ENCODE measurements at places on chromosomes 1 and 21. TPM values are rescaled to one million over a fixed set of nuclear protein-coding genes. Genes with fewer than 3 reads are reported as not detected.

The FCRLB gene
- polyA plus RNA-seq, result 0.30 TPM

- no peak for DNase-seq
Observed at GRCh38 chr1:52769346-52770033, 43.2 kb downstream of the ZYG11B start.

DNA sequence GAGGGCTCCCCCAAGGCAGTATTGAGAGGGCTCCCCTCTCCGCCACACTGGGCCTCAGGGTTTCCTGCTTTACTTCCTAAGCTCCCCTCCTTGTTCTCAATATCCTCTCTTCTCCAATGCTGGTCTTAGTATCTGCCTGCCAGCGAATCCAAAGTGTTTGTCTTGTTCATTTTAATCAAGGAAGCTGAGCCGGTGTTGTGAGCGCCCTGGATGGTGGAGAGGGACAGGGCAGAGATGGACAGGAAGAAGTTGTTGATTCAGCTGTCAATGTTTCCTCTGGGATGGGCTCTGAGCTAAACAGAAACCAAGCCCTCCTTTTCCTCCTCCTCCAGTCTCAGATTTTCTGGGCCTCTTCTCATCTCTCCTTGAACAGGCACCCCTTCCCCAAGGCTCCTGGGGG, 5.4 kb downstream of the OLFML3 start:
- DNase-seq, result no peak

DNA sequence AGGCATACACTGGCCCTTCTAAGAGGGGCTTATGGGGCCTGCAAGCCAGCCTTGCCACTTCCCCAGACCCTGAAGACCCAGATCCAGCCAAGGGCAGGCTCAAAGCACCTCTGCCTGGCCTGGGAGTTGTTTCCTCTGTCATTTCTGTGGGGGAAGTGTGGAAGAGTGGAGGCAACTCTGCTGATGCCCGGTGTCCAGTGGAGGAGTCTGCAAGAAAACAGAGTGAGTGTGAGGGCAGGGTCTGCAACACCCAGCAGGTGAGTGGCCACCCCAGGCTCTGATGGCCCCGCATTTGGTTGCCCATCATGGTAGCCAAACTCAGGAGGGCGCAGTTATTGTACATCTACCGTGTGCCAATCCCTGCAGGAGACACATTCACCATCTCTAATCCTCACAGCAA, 8.4 kb downstream of the CLEC20A start:
- DNase-seq, result no peak

DNA sequence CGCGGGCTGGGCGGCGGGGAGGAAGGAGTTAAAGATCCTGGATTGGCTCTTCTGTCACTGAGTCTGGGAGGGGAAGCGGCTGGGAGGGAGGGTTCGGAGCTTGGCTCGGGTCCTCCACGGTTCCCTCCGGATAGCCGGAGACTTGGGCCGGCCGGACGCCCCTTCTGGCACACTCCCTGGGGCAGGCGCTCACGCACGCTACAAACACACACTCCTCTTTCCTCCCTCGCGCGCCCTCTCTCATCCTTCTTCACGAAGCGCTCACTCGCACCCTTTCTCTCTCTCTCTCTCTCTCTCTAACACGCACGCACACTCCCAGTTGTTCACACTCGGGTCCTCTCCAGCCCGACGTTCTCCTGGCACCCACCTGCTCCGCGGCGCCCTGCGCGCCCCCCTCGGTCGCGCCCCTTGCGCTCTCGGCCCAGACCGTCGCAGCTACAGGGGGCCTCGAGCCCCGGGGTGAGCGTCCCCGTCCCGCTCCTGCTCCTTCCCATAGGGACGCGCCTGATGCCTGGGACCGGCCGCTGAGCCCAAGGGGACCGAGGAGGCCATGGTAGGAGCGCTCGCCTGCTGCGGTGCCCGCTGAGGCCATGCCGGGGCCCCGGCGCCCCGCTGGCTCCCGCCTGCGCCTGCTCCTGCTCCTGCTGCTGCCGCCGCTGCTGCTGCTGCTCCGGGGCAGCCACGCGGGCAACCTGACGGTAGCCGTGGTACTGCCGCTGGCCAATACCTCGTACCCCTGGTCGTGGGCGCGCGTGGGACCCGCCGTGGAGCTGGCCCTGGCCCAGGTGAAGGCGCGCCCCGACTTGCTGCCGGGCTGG, at the start of gene NPR1:
TSS of gene NPR1 (plus strand) at position 170 of the 818 bp plus-strand sequence. CDS start at position 591, 421 bp downstream.
- no peak for DNase-seq
